ENCODE measurements at places on chromosomes 4 and X.

GRCh38 chr4:38694330-38694729 is 30.3 kb downstream of the KLF3 start:
- no peak for DNase-seq

DNA sequence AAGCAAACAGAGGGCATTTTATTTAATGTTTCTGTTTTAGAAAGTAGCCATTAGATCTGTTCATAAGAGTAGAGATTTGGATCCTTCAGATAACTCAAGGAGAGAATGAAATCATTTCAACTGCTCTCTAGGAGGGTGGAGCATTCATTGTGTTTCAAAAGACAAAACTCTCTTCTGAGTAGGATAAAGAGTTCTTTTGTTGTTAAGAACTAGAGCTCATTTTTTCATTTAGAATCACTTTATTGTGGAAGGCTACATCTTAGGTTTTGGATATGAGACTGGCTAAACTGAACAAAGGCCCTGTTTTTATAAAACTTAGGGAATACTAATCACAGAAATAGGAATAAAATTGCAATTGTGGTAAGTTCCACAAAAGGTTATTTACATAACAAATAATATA is 193.9 kb upstream of the PCDH10 start:
- no peak for DNase-seq

DNA sequence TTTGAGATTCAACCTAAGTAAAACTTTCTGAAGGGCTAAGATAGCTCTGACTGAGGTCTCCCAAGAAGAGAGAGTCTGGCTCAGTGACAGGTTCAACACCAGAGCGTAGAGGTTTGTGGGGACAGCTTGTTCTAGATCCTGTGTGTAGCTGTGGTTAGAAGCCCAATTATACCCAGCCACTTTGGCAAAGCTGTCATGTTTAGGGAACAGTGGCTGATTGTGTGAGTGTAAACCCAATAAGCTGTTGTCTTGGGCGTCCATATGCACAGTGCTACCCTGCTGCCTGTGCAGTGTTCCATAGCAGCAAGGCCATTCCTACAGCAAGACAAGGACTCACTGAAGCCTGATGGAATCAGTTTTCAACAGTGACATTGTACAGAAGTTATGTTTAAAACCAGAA is 11.2 kb upstream of the SCRG1 start:
- DNase-seq: no peak

DNA sequence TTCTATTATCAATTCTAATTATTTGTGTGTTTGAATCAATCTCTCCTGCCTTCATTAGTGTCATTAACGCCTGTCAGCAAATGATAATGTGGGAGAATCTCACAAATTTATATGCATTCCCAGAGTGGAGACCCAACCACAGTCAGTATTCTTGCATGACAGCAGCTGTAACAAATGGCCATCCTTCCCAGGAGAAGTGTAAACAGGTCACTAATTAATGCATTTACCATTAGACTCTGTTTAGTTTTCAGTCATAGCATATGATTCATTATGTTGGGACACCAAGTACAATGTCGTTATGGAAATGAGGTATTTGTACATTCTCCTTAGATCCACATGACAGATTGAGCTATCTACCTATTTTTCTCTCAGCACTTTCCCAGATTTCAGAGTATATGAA is 50.5 kb downstream of the CT47B1 start:
- no peak for DNase-seq

- no peak for DNase-seq
Observed at GRCh38 chr4:82779032-82779431, 19.6 kb downstream of the SCD5 start.

DNA sequence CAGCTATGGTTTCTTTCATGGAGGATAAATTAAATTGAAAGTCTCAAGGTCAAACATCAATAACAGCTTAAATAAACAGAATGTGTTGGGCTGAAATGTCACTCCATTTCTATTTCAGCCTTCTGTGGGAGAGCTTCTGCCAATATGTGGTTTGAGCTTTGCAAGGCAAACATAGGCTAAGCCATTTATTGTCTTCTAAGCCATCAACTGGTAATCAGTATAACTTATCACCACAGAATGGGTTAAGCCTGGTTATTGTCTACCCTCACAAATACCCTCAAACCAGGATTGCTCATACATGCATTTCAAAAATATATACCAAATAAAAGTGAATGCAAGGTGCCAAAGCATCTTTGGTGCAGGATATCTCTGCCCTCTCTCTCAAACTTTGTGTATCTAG is 52.7 kb downstream of the GABRB1 start:
- DNase-seq: no peak

- no peak for DNase-seq
Observed at GRCh38 chr4:145083891-145084605, 13.9 kb downstream of the ANAPC10 start.

GRCh38 chrX:104564921-104565703 is 887 bp upstream of the IL1RAPL2 start:
- DNase-seq: no peak

DNA sequence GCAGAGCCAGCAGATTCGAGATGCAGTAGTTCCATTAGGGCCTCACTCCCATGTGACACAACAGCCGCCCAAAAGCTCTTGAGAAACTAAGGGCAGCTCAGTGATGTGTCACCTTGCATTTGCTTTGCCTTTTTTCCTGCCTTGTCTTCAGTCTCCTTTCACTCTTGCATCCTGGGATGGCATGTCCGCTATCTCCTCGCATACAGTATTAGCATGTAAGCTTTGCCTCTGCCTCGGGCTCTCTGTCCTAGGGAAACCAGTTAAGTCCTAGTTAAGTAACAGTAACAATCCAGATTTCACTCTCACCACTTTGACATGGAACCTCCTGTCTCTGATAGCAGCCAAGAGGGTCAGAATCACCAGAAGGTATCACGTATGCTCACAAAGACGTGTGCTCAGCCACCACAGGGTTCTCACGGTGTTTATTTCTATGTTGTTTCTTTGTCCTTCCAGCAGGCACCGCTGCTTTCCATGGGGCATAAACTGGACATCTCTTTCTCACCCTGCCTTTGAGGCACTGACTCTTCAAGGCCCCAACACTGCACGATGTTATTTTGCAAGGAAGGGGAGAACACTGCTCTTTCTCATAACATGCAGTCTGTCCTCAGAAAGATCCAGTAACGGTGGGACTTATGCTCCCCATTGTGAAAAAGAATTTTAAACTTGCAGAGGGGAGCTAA is 26.7 kb upstream of the SORBS2 start:
- no peak for DNase-seq

DNA sequence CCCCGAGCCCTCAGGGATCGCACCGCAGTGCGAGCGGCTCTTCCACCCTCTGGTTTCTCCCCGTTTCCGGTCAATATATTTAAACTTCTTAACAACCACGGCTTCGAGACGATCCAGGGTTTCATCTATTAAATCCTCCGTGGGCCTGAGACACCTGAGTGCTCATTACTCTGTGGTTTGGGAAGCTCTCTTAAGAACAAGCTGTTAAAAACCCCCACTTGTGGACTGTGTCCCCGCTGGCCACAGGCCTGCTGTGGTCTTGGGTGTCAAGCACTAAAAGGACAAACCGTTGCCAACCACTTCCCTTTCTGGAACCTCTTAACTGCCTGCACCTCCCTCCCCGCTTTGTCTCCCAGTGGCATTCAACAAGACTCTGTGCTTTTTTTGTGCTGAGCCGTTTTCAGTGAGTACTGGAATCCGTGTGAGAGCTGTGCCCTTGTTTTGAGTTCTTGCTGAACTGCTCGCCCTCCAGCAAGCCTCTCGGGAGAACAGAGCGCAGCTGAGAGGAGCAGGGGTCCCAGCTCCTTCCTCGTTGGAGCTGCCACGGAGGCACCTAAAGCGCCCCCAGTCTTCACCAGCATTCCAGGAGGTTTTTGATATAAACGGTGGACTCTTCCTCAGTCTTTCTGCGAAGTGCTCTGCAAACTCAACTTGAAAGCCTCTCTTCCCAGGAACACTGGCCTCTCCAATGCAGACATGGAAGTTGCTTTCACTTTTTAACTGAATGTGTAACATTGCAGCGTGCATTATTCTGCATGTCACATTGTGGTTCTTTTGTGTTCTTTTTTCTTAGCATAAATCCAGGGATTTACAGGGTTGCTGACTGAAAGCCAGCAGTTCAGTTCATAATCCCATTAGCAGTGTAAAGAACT is 691 bp upstream of the IGFBP7 start:
- peak; percentile 96 for DNase-seq

DNA sequence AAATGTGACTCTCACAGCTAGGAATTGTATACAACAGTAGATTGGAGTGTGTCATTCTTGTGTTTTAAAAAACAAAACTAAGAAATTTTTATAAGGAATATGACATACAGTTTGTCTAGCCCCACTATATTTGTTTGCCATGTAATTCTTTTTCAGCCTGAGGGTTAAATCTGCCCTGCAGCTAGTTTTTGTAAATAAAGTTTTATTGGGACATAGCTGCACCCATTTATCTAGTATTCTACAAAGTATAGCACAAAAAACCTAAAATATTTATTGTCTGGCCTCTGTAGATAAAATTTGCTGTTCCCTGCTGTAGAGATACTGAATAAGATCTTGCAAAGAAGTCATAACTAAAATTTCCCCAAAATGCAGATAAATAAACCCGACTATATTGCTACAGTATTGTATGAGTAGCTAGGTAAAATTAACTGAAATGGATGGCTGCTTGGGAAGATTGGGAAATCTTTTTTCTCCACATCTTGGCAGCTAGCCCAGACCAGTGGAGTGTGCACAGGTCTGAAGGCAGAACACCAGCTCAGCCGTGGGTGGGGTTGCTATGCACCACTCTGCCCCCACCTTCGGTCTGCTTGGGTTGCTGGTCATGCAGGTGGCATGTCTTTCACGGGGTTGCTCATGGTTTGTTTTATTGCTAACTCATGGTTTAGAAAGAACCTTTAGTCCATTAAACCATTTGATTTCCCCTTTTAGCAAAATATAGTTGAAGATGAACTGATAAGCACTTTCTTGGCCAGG is 127.9 kb downstream of the KLHL8 start:
- peak; percentile 68 for DNase-seq

- no peak for DNase-seq
Observed at GRCh38 chr4:113146876-113147358, 97.5 kb downstream of the ANK2 start.

- DNase-seq: no peak
Observed at GRCh38 chr4:38180456-38180855, 220.3 kb downstream of the PTTG2 start.

- no peak for DNase-seq
Observed at GRCh38 chr4:86670298-86670697, 76.2 kb downstream of the PTPN13 start.

GRCh38 chrX:95063554-95063953 is 1389.5 kb downstream of the FAM133A start:
- no peak for DNase-seq

DNA sequence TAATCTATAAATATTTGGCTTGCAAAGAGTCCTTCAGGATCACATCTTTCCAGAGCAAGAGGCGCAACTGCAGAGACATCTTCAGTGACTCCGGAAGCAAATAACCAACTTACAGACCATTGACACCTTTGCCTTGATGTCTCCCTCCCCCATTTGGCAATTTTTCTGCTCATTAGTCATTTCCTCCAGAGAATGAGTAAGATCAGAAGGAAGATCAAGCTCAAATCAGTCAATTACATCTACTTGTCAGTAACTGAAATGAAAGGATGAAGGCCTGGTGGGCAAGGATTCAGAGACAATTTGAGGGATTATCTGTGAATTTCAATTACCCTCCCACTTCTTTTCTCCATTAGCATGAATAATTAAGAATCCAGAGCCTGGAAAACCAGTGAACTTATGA is 665.6 kb upstream of the CPEB2 start:
- DNase-seq: no peak

DNA sequence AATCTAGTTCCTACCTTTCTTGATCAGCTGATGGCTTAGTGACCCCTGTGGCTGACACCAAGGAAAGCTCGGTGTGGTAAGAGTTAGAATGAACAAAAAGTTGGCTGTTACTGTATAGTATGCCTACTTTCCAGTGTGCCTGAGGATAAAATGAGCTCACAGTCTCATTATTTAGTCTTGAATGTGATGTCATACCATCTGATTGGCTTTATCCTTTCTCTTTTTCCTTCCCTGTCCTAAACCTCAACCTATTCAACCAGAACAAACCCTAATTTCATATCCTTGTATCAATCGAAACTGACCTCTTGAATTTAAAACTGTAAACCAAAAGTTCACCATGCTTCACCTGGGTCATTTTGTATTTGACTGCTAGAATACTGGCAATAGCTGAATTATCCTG is 156.4 kb downstream of the PPARGC1A start:
- no peak for DNase-seq

DNA sequence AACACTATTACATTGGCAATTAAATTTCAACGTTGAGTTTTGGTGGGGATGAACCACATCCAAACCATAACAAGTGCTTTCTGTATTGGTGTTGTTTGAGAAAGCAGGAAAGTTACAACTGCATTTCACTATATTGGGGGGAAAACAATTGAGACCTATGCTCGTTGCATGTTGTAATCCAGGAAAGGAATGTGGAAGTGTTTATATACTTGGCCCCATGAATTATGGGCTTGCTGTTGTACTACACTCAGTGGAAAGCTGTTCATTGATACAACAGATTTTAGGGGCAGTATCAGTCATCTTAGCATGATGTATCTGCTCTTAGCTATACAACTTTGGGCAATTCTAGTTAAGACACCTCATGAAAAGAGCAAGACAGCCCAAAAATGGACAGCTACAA is 52.4 kb downstream of the KLHL5 start:
- no peak for DNase-seq

DNA sequence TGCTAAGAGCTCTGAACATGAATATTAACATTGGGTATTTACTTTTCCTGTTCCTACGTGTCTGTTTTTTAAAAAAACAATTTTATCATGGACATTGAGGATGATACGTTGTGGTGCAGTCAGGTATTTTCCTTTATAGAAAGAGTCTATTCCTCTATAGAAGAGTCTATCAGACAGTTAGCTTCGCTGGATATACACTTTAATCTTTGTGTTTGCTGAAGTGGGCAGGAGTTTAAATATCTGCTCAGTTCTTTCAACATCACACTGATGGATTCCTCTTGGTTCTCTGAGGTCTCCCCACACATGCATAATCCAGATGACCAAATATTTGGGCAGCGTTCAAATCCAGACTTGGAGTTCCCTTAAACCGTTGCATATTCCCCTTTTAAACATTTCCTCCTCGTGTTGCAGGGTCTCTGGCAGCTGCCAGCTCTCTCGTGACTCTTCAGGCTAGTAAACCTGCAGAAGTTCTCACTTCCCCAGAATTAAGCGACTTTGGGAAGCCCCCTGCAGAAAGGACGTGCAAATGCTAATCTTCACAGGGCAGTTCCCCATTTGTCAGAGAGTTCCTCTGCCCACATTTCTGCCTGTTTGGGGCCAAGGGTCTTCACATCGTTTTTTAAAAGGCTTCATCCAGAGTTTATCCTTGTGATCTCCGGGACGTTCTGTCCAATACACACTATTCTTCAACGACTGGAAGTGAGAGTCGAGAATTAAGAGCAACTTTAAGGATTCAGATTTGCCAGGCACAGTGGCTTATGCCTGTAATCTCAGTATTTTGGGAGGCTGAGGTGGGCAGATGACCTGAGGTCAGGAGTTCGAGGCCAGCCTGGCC is 20.5 kb upstream of the DHRSX start:
- peak; percentile 89 for DNase-seq

DNA sequence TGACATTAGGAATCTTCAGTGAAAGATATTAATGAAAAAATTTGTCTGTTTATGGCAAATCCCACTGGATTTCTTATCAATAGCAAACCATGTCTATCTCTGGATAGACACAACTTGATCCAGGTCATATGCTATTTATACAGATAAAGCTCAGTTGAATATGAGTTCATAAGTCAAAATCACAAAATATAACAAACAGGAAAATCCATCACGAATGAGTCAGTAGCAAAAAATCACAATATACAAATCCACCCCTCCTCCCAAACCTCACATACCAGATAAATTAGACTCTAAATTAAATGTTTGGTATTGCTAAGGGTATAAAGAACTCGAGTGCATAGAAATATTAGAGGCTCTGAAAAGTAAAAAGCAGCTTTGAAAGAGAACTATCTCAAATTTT is 420.5 kb downstream of the TLL1 start:
- DNase-seq: no peak
